ENCODE measurements at places on chromosomes 4 and X.

- no peak for DNase-seq
Measured at GRCh38 chrX:133235830-133236229, 17.7 kb upstream of the TFDP3 start.

GRCh38 chr4:7805533-7806337 lies 133.9 kb downstream of the AFAP1 start:
- no peak for DNase-seq

GRCh38 chrX:7109838-7110793 lies 37.4 kb upstream of the STS start:
- DNase-seq = no peak

DNA sequence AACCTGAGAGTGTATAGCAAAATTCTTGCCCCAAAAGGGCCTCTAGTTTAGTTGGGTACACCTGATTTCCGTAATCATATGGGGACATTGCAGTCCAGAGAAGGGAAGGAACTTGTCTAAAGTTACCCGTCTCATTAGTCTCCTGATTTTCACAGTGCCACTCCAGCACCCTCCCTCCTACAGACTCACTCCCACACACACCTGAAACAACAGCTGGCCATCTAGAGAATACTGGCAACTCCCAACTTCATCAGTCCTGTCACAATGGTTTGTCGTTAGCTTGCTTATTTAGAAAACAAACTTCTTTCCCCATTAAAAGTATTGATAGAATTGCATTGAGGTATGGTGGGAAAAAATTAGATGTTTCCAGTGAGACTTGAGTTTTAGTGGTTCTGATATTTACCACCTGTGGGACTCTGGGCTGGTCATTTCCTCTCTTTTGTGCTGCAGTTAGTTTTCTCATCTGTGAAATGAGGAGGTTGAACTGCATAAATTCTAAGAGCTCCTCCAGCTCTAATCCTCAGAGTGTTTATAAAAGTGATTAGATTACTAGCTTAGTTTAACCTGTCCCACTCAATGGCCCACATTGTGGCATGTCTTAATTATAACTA lies 1.7 kb downstream of the IL13RA1 start:
- no peak for DNase-seq

- DNase-seq = no peak
Measured at GRCh38 chrX:56600987-56601386, 37.6 kb downstream of the UBQLN2 start.

- DNase-seq = no peak
Measured at GRCh38 chrX:74526764-74527163, 87.7 kb downstream of the RLIM start.

GRCh38 chrX:53481816-53482465 lies 47.8 kb upstream of the HSD17B10 start:
- peak; percentile 3 for DNase-seq

GRCh38 chrX:150238632-150239382 lies 124.3 kb upstream of the MAMLD1 start:
- DNase-seq = no peak

DNA sequence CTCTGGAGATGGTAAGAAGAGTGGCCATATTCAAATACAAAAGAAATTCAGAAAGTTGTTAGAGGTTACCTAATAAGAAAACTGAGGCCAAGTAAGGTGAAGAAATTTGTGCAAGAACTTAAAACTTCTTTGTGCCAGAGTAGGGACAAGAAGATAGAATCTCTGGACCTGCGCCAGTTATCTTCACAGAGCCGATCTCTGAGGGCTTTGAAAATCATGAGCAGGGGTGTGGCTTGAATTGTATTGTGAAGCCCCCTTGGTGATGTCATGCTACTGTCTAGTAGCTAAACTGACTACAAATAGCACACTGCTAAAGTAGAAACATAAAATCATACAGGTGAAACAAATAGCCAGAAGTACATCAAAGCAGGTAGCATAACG lies 184.6 kb downstream of the UGT8 start:
- DNase-seq = no peak

DNA sequence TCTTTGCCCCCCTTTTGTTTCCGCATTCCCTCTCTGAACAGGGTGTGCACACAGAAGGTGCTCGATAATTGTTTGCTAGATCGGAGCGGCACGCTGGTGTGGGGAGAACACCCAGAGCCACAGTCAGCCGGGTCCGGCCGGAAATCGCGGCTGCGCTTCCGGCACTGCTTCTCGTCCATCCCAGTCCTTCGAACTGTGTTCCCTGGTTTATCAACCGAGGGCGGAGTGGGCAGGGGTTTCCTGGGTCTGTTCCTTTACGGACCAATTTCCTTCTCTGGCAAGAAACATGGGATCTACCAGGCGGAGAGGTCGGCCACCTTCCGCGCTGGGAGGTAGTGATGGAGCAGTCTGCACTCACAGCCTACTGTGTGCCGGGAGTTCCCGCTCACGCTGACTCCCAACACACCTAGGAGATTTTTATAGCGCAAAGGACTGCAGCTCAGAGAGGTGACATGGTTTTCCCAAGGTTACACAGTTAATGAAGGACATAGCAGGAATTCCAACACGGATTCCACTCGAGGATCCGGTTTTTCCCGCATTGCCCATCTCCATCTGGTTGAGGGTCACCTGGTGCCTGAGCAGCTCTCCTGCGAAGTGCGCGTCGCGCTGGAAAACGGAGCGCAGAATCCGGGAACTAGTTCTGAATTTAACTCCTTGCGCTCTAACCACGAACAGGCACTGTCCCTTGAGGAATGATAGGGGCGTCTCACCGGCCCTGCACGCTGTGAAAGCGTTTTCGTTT lies 6.8 kb downstream of the MSX1 start:
- no peak for DNase-seq

- no peak for DNase-seq
Measured at GRCh38 chrX:40552768-40553167, 28.0 kb upstream of the ATP6AP2 start.

GRCh38 chr4:112751447-112751846 lies 114.5 kb downstream of the LARP7 start:
- DNase-seq = no peak

GRCh38 chr4:127084666-127085065 lies 548.1 kb upstream of the INTU start:
- DNase-seq = no peak

DNA sequence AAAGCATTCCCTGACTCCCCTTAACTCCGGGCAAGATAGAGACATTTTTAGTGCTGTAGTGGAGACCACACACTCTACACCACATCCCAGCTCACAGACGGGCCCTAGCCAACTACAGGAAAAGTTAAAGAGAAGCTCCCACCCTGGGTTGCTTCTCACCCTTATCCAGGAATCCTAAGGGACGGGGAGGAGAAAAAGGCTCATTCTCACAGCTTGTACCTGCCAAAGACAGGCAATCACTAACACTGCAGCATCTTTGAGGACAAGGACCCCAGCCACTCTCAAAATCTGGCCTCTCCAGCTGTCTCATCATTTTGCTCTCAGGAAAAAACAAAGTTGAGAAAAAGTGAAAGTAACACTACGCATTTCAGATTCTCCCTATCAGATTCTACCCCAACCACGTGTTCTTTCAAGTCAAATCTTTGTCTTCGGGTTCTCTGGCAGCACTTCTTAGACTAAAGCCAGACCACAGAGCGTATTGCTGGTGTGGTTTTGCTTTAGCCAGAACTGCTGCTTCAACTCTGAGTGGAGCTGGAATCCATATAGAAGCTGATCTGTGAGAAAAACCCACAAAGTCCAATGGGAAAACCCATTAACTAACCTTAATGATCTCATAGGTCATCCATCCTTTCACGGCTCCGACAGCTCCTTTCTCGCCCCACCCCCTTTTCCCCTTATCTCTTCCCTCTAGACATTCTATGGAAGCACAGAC lies 605.9 kb upstream of the DIPK2B start:
- DNase-seq = no peak

DNA sequence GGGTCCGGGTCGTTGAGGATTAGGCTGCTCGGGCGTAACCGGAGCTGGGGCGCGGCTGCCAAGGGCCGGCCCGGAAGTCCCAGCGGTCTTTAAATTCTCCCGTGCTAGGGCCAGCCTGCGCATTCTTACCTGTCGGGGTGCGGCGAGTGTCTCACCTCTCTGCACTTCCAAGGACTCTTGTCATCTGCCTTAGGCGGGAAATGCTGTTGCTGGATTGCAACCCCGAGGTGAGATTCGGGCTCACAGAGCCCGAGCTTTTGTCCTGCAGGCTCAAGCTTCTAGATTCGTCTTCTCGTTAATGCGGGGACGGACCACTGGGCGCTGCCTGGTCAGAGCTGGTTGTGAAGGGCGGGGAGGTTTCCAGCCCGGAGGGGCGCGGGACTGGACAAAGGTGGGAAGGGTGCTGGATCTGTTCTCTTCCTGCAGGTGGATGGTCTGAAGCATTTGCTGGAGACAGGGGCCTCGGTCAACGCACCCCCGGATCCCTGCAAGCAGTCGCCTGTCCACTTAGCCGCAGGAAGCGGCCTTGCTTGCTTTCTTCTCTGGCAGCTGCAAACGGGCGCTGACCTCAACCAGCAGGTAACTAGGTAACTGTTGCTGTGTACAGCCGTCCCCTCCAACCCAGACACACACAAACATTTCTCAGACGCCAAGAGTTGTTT lies at the start of gene ANKRD37:
ANKRD37 (plus strand) TSS at position 118 of the 662 bp plus-strand sequence; CDS start at position 201, 83 bp downstream.
- DNase-seq = no peak

DNA sequence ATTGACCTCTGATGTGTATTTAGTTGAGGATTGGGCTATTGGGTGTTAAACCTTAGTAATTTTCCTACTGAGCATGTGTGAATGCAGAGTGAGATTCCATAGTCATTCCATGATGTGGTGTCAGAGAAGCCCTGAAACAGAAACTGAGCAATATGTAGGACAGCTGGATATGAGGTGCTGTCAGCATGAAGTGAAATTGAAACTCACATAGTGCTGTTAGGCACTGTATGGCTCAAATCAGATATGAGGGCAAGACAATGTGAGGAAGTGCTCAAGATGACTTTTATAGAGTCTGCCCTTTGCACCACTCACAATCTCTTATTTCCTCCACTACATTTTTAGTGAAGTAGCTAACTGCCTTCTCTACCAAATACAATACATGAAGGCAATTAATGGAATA lies 188.3 kb downstream of the SH3BGRL start:
- no peak for DNase-seq

DNA sequence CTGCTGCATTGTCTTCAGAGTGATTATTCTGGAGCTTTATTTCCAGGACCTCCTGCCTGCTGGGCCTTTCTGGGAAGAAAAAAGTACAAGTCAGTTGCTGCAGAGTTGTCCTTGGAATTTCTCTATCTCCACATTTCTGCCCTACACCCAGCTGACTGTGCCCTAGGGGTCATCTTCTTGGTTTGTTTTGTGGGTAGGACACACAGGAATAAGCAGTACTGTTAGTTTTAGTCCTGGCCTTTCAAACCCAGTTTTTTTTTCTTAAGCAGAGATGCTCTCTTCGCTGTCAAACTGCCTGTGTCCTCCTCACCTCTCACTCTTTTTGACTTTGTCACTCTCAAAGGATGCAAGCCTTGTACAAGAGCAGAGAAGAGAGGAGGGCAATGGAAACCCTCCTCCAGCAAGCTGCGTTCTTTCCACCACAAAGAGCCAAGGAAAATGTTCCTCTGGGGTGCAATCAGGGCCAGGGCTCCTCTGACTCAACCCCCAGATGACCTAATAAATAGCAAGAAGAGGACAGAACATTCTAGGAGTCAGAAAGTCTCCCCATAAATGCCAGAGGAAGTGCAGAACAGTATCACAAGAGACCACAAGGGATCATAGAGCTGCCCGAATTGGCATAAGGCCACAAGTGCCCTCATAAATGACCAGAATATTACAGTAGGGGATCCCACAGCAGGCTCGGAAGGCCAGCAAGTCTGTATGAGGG lies 186.2 kb downstream of the RCHY1 start:
- no peak for DNase-seq

GRCh38 chrX:40685362-40685918 lies 38.1 kb upstream of the CXorf38 start:
- no peak for DNase-seq

DNA sequence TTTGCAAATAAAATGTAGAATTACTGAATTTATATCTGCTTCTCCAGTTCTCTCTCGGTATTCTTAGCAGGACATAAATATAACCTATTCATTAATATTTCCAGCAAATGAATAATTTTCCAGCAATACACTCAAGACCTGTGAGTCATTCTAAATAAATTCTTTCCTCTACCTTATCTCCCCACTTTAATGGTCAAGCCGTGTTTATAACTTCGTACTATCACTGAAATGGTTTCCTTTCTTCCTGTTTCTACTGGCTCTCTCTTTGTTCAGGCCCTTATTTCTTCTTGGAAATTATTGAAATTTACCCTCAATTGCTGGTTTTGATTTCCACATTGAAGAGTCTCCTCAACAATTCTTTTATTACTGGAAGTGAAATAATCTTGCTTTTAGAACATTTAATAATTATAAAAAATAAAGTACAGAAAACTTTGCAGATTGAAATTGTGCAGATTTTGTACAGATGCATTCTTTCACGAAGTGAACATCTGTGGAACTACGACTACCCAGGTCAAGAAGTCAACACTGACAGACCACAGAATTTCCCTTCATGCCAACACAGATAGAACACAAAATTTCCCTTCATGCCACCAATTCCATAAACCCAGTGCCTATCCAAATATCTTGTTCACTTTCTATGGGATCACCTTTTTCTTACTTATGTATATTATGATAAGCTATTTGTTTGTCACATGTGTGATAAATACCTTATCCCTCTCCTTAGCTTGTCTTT lies 205.7 kb downstream of the FAT4 start:
- no peak for DNase-seq

GRCh38 chrX:22118161-22118830 lies 86.2 kb downstream of the PHEX start:
- no peak for DNase-seq

DNA sequence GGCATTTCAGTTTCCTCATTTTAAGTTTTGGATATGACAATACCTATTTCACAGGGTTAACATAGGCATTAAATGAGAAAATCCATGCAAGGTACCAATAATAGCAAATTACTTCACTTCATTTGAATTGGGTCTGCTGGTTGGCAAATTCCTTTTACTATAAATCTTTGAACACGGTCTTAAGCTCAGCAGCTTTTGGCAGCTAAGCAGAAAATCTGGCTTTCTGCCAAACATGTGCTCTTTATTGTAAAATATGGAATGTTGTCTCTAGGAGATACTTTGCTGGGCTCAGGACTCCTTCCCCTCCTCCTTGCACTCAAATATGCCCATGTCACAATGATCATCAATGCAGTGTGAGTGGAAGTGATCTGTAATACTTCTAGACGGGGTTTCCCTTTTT lies 16.8 kb upstream of the DMP1 start:
- DNase-seq = no peak

Data from stimulated activated CD4-positive, alpha-beta T cell treated with anti-CD3 and anti-CD28 coated beads, TNF-alpha, amount 100 ng/mL, for 4 hours (primary cell).